ENCODE measurements at places on chromosomes 4 and X.

DNA sequence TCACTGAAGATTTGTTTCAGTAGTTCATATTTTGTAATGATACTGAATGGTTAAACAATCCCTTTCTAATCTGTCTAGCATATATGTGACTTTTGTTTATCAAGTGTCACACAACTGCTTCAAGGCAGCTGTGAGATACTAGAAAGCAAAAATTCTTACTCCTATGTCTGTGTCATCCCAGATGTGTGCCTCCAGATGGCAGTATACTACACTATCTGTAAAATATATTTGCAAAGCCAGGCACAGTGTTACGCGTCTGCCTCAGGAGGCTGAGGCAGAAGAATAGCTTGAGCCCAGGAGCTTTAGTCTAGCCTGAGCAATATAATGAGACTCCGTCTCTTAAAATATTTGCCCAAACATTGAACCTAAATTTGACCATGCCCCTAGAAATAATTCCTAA lies 4.0 kb downstream of the NUDT10 start:
- DNase-seq = peak; percentile 59

DNA sequence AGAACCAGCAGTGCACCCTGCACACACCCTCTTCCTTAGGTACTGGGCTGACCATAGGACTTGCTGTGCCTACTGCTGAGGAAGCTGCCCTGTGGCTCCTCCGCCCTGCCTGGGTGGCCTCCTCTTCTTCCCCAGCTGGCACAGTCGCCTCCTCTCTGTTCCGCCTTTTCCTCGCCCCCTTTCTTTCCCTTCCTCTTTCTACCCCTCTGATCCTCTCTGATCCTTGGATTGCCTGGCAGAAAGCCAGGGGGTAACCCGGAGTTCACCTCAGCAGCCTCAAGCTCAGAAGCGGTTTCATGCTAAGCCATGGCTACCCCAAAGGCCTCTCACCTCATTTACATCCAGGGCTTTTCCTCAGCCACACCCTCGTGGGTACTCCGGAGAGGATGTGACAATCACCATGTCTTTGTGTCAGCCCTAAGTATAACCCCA lies 136.2 kb downstream of the SMIM20 start:
- DNase-seq = no peak

GRCh38 chr4:30776921-30777415 lies 56.8 kb downstream of the PCDH7 start:
- DNase-seq = no peak

GRCh38 chr4:40199999-40200874 lies 3.4 kb downstream of the RHOH start:
- peak; percentile 29 for DNase-seq

DNA sequence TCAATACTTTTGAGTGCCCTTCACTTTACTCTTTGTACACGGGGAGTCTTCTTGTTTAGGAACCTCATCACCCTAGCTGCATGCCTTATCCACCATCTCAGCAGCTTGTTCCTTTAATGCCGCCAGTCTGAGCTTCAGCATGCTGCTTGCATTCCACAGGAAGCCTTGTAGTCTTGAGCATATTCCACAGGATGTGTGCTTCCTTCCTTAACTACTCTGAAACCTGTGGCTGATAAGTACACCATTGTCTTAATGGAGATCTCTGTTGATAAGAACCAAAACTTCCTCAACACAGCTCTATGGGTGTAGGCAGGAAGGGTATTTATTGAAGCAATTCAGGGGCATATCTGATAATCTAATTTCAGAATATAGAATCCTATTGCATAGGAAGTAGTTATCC lies 24.4 kb upstream of the CCNI start:
- no peak for DNase-seq

- DNase-seq = no peak
Observed at GRCh38 chr4:77449171-77449570, 156.4 kb upstream of the CXCL13 start.

GRCh38 chr4:183469936-183470335 lies 25.5 kb downstream of the CDKN2AIP start:
- DNase-seq = peak; percentile 76

GRCh38 chrX:331825-332495 lies 13.4 kb upstream of the GTPBP6 start:
- DNase-seq = no peak

GRCh38 chrX:9555354-9555753 lies 90.5 kb downstream of the TBL1X start:
- no peak for DNase-seq

- DNase-seq = no peak
Observed at GRCh38 chrX:9222299-9222698, 188.4 kb upstream of the FAM9B start.

- DNase-seq = no peak
Observed at GRCh38 chr4:13092702-13093101, 391.4 kb downstream of the RAB28 start.

DNA sequence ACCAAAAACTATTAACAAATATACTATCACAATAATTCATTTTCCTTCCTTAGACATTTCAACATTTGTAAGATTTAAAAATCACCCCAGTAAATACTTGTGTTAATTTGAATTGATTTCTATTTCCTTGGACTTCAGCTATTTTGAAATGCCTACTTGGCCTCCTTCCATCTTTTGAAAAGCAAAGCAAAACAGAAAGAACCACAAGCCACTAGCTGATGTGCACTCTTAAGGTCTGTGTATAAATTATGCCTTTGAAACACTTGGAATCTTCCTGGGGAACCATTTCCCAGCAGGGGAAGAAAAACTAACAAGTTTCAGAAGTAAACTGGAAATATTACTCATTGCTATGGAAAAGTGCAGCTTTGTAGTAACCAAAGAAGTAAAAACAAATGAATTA lies 139.8 kb downstream of the CLCN4 start:
- DNase-seq = no peak

GRCh38 chr4:38157592-38157991 lies 197.4 kb downstream of the PTTG2 start:
- DNase-seq = peak; percentile 26

DNA sequence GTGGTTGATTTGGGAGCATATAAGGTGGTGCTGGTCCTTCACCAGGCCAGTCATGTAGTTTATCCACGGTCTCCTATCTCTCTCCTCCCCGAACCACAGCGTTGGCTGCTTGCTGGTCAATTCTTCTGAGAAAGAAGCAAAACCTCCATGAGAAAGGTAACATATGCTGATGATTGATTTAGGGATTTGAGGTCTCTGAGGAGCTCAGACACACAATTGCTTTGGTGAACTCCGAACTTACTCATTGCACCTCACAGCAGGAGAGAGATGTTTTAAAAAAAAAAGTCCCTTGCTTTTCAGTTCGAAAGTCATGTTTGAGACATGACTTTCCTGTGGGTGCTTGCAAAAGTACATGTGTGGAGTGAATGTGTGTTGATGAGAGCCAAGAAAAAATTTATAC lies 100.2 kb downstream of the TSPAN7 start:
- no peak for DNase-seq

GRCh38 chr4:103904123-103904522 lies 184.3 kb upstream of the TACR3 start:
- no peak for DNase-seq

GRCh38 chr4:86653237-86653865 lies 59.2 kb downstream of the PTPN13 start:
- no peak for DNase-seq

DNA sequence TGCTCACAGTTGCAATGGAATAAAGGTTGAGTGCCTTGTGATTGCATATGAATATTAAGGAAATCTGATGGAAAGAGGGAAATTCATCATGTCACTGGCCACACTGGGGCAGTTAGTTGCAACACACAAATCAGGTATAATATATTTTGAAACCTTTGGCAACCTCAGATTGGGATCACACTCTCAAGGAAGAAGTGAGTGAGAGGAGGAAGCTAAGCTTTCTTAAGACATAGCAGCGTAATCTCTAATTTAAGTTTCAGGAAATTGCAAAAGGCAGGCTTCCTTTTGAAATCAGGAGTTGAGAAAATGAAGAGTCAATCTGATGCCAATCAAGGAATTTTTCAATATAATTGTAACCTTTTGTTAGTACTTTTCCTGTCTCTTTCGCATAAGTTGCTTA lies 12.3 kb upstream of the CLTRN start:
- DNase-seq = no peak

DNA sequence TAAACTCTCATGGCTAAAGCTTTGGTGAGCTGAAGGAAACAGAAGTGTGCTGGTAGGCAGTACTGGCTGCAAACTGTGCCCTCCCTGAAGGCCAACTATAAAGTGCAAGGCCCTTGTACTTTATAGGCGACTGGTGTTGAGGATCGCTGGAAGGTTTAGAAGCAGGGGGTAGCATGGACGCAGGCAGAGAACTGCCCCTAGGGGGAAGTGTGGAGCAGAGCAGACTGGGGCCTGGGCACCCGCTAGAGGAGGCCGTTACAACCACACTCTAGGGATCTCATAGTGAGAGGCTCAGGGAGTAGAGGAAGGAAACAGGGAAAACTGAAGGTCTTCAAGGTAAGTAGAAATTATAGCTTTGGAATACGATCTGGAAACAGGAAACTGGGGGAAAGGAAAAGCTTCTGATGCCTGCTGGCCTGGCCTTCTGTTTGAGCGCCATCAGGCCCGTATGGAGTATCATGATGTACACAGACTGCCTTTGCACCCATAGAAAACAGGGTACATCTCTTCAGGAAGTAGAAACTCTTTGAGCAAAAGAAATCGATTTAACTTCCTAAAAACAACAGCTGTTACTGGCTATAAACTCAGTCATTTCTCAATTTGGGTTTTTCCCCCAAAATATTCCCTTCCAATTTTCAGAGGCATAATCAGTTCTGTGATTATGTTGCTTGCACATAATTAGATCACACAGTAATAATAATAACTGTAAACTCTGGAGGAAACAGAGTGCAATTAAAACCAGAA lies 23.9 kb upstream of the TMSB4X start:
- peak; percentile 24 for DNase-seq

DNA sequence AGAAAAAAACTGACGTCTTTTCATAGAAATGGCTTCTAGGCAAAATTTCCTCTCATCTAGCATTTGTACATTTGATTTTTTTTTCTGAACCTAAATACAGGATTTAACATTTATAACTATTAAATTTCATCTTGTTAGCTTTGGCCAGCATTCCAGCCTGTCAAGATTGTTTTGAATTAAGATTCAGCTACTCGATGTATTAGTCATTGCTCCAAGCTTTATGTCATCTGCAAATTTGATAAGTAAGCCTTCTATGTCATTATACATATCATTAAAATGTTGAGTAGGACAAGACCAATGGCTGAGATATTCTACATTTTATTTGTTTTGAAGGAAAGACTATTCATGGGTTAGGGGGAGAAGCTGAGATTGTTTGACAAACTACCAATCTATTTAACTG lies 46.7 kb downstream of the DDX53 start:
- DNase-seq = no peak

DNA sequence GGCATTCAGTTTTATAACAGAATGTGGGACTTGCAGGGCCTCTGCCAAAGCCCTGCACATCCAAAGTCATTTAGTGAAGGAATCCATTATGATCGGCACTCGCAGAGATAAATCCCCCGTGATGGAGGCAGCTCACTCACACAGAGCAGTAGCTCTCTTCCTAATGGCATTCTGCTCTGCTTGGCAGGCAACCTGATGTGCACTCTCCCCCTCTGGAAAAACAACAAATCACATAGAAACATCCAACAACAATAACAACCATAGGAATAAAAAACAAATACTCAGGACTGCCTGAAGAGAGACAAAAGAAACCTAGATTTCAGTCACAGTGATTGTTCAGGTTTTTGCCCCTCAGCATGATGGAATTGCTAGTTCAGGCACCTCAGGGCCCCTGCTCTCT lies 59.7 kb downstream of the NAA11 start:
- DNase-seq = no peak

GRCh38 chr4:169256856-169257761 lies 13.6 kb downstream of the SH3RF1 start:
- no peak for DNase-seq

- DNase-seq = no peak
Observed at GRCh38 chr4:27050731-27051130, 190.1 kb downstream of the STIM2 start.

- no peak for DNase-seq
Observed at GRCh38 chr4:73952352-73952751, 29.5 kb downstream of the PF4 start.

- no peak for DNase-seq
Observed at GRCh38 chr4:137278431-137278830, 253.9 kb downstream of the PCDH18 start.

- DNase-seq = peak; percentile 7
Observed at GRCh38 chrX:155718972-155719586, 106.3 kb upstream of the TMLHE start.

DNA sequence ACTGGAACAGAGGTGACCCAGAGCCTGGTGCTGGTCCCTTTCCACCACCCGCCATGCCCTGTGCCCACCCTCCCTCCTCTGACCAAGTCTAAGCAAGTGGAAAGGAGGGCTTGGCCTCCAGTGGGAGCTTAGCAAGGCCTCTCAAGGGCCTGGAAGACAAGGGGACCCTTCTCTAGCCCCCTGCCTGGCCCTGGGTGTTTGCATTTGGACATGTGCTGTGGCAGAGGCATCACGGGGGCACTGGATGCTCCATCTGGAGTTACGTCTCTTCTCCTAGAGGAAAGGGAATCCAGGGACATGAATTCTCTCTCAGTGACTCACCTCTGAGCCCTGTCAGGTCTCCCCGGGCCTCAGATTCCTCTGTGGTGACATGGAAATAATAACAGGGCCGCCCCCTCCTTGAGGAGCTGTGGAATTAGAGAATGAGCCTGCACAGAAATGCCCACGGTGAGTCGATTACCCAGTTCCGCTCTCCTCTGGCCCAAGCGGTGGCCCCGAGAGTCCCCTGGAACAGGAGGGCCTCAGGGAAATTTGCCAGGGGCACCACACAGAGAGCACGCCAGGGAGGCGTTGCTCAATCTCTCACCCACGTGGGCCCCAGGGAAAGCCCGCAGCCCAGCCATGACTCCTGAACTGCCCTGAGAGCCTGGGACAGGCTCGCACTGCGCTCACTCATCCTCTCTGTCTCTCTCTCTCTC lies 189.6 kb downstream of the BCOR start:
- DNase-seq = peak; percentile 98

- DNase-seq = no peak
Observed at GRCh38 chrX:14412686-14413085, 116.7 kb upstream of the GLRA2 start.

- no peak for DNase-seq
Observed at GRCh38 chr4:3215256-3215655, 33.7 kb upstream of the MSANTD1 start.

- no peak for DNase-seq
Observed at GRCh38 chrX:129427267-129427666, 96.0 kb downstream of the SMARCA1 start.

GRCh38 chrX:78513971-78514738 lies 145.0 kb downstream of the RTL3 start:
- DNase-seq = peak; percentile 31

- no peak for DNase-seq
Observed at GRCh38 chr4:70627620-70628019, 924 bp upstream of the ENAM start.

- DNase-seq = peak; percentile 93
Observed at GRCh38 chrX:46444011-46444410, 101.2 kb downstream of the ZNF674 start.

GRCh38 chr4:5824635-5825034 lies 68.3 kb downstream of the CRMP1 start:
- peak; percentile 40 for DNase-seq

- DNase-seq = peak; percentile 56
Observed at GRCh38 chrX:129957241-129958082, 25.0 kb upstream of the BCORL1 start.

- DNase-seq = no peak
Observed at GRCh38 chrX:68332201-68332731, 101.0 kb downstream of the OPHN1 start.

GRCh38 chr4:100936661-100937375 lies 410.5 kb downstream of the PPP3CA start:
- no peak for DNase-seq

Measured in kidney tubule cell (primary cell).